Stimulated activated CD8-positive, alpha-beta memory T cell treated with anti-CD3 and anti-CD28 coated beads, Interleukin-4, amount 100 ng/mL, for 48 hours (primary cell): ENCODE measurements at places on chromosomes 2 and 18.

- no peak for DNase-seq
These were observed 51.3 kb downstream of the INPP5D start for GRCh38 chr2:233111427-233111826.

GRCh38 chr2:241393524-241394196 lies 37.6 kb downstream of the FARP2 start:
- no peak for DNase-seq

DNA sequence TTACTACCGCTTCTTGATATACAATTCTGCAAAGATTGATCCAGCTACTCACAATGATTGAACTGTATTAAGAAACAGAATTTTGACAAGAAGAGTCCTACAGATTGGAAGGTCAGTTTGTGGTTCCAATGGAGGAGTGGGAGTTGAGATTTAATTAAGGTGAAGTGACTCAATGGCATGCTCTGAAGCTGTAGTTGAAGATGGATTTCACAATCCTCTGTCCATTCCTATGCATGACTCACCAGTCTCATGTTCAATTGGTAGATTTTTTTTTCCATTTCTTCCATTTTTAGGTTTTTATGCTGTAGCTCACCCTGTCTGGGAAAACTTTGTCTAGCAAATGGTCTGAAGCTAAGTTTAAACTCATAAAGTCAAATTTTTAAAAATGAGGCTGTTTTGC lies 83.3 kb downstream of the DPP4 start:
- no peak for DNase-seq

DNA sequence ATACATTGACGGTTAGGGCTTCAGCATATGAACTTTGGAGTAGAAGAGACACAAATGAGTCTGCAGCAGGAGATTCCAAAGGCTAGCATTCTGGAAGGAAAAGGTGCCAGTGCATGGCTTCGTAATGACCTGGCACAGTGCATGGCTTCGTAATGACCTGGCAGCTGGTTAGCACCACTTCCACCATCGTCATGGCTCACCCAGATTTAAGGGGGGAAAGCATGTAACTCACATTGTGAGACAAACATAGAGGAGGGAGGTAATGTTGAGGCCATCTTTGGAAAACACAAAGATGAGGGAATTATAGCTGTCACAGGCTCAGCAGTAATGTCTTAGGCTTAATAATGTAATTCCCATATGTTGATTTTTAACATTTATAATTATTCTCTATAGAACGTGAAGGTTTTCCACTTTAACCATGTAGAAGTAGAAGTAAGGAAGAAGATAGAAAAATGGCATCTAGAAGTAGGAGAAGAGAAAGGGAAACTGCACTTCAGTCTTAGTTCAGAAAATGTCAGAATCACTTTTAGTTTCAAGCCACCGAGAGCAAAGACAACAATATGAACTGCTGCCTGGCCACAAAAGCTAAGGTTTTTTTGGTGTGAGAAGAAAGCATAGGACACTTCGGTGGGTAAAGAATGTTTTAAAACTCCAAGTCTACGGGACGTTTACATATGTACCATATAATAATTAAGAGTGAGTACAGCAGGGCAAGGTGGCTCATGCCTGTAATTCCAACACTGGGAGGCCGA lies 6.8 kb upstream of the STK25 start:
- no peak for DNase-seq

DNA sequence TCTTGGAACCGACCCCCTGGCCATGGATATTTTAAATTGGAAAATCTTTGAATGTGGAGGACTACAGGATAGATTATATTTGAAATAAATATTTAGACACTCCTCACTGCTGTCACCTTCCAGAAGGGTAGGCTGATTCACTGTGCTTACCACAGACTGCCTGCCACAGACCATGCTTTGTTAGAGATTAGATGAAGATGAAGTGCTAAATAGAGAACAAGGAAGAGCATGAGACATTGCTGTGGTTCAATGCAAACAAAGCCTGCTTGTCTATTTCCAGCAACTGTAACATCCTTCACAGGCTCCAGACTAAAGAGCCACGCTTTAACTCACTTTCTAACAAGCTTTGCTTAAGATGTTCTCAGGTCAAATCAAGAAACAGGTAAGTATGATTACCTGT lies 81.0 kb upstream of the TMEM17 start:
- no peak for DNase-seq

GRCh38 chr2:154758871-154759270 lies 60.4 kb downstream of the KCNJ3 start:
- no peak for DNase-seq

GRCh38 chr2:57804971-57805370 lies 241.6 kb upstream of the VRK2 start:
- no peak for DNase-seq

DNA sequence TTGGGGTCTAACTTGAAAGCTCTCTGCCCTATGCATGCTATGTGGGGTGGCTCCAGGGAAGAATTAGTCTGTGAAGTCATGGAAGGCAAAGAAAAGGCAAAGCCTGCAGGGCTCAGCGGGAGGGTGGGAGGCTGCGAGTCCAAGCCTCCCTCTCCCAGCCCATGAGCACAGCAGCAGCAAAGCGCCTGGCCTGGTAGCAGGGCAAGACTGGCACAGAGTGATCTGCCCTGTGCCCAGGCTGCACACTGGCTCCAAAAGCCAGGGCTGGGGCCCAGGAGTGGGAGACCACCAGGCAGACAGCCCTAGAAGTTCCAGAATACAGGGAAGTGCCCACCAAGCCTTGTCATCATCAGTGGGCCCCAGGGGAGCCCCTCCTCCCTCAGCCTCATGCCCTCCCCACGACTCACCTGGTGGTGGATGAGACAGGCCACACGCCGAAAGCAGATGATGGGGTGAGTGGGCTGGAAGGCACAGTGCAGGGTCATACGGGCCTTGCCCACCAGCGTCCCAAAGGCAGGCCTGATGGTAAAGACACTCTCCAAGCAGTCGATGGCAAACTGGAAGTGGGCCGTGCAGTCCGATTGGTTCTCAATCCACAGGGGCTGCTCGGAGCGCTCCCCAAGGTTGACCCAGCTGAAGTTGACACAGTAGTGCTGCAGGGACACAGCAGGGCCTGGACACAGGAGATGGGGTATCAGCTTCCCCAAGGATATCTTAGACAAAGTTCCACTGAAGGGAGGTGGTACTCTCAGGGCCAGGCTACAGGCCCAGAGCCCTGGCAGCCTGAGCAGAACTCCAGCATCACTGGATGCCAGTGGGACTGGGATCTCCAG lies 12.1 kb downstream of the CFAP65 start:
- DNase-seq: no peak

DNA sequence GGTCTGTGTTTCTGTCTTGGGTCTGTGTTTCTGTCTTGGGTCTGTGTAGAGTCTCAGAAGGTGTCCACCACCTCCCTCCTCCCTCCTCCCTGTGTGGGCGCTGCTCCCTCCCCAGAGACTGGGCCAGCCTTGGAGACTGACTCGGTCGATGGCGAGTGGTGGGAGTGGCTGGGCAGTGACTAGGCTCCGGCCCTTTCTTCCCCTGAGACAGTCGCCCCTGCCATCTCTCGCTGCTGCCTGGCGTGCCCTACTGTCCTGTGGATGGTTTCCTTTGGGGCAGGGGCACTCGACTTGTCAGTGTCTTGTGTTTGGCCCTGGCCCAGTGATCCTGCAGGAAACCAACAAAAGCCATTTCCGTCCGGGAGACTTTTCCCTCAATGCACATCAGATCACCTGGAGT lies 215.8 kb downstream of the NDUFA10 start:
- no peak for DNase-seq

GRCh38 chr2:188664416-188664815 lies 309.8 kb upstream of the COL3A1 start:
- DNase-seq: no peak

DNA sequence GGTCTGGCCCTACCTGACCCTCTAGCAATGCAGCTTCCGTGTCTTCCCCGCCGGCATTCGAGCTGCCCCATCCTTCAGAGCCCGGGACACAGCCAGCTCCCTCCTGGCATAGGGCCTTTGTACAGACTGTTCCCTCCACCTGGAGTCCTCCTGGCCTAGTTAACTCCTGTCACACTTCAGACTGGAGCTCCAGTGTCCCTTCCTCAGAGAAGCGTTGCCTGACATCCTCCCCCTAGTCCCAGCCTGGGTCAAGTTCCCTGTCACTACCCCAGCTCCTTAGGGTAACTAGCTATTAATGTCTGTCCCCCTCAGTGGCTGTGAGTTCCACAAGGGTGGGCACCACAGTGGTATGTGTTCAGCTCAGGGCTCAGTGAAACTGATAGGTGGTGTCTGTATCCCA lies 45.5 kb upstream of the LOXHD1 start:
- DNase-seq: no peak

DNA sequence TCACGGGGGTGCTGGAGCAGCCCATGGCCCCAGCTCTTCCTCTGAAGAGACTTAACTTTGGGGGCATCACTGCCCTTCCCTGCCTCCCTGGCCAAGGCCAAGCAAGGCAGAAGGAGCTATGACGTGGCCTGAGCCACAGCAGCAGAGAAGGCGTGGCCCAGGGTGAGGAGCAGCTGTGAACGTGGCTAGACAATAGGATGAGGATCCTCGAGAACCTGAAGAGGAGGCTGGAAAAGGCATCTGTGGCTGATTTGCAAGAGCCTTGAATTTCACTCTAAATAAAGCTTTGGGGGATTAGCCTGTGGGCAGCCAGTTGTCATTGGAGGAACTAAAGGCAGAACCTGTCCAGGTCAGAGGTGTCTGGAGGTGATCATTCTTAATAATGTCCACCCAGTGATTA lies 652.9 kb upstream of the ID2 start:
- DNase-seq: no peak

- no peak for DNase-seq
These were observed 253.1 kb downstream of the SH3BP4 start for GRCh38 chr2:235204948-235205347.

DNA sequence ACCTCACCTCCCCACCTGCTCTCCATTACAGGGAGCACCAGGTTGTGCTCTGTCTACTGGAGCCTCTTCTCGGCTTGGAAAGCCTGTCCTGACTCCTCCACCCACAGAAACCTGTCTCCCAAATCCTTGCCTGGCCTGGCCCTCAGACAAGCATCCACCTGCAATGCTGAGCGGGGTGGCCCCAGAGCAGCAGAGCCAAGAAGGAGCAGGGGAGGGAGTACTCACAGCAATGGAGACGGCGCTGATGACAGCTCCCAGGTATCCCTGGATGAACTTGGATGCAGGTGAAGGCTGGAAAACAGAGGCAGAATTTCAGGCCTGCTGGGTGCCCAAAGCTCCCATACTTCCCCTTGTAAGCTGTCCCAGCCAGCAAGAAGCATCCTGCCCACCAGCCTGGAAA lies 72.8 kb downstream of the SFXN5 start:
- DNase-seq: no peak

DNA sequence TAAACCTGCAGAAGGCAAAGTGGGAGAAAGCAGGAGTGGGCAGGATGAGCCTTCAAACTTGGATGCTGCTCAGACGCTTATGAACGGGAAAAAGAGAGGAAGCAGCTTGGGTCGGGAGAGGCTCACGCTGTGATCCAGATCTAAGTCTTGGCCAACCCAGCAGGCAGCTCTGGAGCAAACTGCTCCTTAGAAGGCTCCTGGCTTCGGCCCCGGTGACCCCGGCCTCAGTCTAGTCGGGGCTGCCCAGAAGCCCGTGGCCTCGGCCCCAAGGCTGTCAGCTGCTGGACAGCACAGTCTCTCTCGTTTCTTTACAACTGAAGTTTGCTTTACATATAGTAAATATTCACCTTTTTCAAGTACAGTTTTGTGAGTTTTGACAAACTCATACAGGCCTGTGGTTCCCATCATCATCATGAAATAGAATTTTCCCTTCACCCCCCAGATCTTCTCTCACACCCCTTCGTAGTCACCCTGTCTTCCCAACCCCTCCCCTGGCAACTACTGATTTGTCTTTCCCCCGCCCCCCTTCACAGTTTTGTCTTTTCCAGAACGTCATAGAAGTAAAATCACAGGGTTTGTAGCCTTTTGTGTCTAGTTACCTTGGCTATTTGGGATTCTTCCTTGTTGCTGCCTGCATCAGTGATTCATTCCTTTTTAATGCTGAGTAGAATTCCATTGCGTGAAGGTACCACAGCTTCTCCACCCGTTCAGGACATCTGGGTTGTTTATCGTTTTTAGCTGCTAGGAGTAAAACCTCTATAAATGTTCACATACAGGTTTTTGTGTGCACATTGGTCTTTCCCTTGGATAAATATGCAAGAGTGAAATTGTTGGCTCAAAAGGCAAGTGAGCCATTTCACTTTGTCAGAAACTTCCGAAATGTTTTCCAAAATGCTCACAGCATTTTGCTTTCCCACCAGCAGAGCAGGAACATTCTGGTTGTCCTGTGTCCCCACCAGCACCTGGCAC lies 35.1 kb downstream of the MYO7B start:
- peak; percentile 4 for DNase-seq

GRCh38 chr2:215847056-215847455 lies 166.3 kb downstream of the MREG start:
- no peak for DNase-seq

- no peak for DNase-seq
These were observed 52.0 kb upstream of the EML4 start for GRCh38 chr2:42117182-42117579.

DNA sequence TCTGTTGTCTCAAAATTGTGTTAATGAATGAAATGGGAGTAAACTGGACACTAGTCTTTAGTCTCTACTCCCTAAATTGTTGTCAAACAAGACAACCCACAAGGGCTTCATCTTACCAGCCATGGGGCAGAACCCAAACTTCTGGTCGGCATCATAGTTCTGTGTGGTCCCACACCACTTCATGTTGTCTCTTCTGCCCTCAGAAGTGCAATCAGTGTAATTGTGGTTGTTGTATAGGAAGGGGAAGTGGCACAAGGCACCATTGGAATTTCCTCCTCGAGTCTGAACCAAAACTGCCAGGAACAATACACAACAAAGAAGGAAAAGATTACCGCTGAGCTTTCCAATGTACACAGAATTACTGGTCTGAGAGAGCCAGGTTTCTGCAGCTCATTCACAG lies 12.6 kb downstream of the FN1 start:
- no peak for DNase-seq

DNA sequence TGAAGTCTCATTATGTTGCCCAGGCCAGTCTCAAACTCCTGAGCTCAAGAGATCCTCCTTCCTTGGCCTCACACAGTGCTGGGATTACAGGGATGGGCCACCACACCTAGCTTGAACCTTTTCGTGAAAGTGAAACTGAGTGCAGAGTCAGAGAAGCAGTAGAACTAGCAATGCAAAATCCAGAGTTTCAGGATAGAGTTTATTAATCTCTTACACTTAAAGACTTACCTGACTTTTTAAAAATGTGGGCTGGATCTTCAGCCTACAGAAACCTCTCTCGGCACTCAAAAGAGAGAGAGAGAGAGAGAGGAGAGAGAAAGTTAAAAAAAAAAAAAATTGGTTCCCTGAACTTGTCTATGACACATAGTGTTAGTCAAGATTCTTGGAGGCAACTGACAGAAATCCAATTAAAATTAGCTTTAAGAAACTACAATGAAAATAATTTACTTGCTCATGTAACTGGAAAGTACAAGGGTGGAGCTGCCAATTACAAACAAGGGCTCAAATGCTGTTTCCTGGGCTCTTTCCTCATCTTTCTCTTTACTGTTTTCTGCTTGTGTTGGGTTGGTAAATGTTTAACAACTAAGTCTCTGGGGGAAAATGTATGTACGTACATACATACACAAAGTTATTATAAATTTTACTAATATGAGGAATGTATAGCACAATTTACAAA lies 98.1 kb upstream of the CERS6 start:
- no peak for DNase-seq

- no peak for DNase-seq
These were observed 12.3 kb downstream of the HDAC4 start for GRCh38 chr2:239388236-239389151.

- DNase-seq: no peak
These were observed 50.4 kb downstream of the PAX8 start for GRCh38 chr2:113228351-113228750.

- DNase-seq: peak; percentile 44
These were observed 23.5 kb upstream of the RPL37A start for GRCh38 chr2:216474925-216475670.

GRCh38 chr2:236014408-236015131 lies 153.6 kb downstream of the GBX2 start:
- no peak for DNase-seq
